Stimulated activated CD4-positive, alpha-beta T cell treated with anti-CD3 and anti-CD28 coated beads, Interleukin-4, amount 100 ng/mL, for 24 hours (primary cell): ENCODE measurements at places on chromosomes 2 and 18.
A peak's percentile ranks its signal among the peaks of the same experiment; 100 is the strongest.

- no peak for DNase-seq
Measured at GRCh38 chr2:16109368-16109820, 169.0 kb downstream of the MYCN start.

- no peak for DNase-seq
Measured at GRCh38 chr18:35284841-35285240, 5.2 kb downstream of the ZSCAN30 start.

- no peak for DNase-seq
Measured at GRCh38 chr2:226934546-226935201, 98.8 kb downstream of the RHBDD1 start.

- no peak for DNase-seq
Measured at GRCh38 chr2:164967361-164967760, 12.0 kb upstream of the SLC38A11 start.

GRCh38 chr2:240033330-240033678 is 3.1 kb upstream of the OR6B2 start:
- DNase-seq, result no peak

- peak; percentile 8 for DNase-seq
Measured at GRCh38 chr18:35005963-35006577, 35.1 kb upstream of the MAPRE2 start.

DNA sequence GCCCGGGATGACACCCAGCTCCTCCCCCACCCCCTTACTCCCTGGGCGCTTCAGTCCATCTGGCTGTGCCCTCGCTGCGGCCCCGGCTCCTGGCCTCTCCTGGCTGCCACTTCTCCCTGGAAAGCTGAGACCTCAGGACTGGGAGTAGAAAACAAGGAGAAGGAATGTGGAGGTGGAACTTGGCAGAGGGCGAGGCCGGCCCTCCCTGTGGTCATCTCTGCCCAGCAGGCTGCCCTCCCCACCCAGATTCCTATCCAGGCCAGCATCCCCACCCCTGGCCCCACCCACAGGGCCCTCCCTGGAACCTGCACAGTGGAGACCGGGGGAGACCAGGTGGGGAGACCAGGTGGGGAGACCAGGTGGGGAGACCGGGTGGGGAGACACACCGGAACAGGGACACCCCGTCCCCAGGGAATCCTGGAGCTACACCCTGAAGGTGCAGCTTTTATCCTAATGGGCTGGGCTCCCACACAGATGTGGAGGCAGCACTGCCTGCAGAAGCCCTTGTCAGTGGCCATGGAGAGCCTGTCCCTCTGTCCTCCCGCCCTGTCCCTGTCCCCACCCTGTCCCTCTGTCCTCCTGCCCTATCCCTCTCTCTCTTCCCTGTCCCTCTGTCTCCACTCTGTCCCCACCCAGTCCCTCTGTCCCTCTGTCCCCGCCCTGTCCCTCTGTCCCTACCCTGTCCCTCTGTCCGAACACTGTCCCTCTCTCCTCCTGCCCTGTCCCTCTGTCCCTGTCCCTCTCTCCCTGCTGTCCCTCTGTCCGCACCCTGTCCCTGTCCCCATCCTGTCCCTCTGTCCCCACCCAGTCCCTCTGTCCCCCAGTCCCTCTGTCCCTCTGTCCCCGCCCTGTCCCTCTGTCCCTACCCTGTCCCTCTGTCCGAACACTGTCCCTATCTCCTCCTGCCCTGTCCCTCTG is 157.1 kb downstream of the PXDN start:
- DNase-seq, result no peak

GRCh38 chr2:26707747-26708146 is 15.2 kb downstream of the KCNK3 start:
- no peak for DNase-seq

DNA sequence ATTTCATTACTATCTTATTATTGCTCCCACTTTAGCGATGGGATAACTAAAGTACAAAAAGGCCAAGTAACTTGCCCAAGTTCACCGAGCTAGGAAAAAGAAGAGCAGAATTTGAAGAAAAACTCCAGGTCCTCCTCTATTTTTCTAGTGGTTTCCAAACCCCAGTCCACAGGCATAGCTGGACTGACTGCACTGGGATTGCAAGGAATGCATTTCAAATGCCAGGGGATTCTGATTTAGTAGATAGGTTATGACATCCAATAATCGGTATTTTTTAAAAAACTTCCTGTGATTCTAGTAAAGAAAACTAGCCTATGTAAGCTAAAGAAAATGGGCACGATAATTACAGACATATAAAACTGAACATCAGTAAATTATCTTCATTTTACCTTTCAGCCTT is 62.7 kb upstream of the GALNT5 start:
- DNase-seq, result no peak

GRCh38 chr18:54052732-54053429 is 171.6 kb downstream of the MBD2 start:
- DNase-seq, result no peak

DNA sequence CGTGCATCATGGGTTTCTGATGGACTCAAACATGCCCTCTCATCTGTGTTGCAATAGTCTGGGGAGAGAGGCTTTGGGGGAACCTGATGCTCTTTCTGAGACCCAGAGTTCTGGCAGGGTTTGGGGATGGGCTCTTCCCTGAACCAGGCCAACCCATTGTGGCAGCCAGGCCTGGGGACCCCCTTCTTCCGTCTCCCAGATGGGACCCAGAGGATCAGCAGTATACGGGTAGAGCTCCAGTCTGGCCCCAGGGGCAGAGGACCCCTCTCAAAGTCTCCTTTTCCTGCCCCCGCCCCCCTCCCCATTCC is 333.7 kb downstream of the DYSF start:
- DNase-seq, result no peak

- DNase-seq, result no peak
Measured at GRCh38 chr2:169426069-169426663, 53.1 kb upstream of the BBS5 start.

GRCh38 chr2:75560768-75561565 is at the start of gene EVA1A:
EVA1A (minus strand) TSS chr2:75560939; CDS start chr2:75518140, 42,799 bp downstream.
- DNase-seq, result no peak

- DNase-seq, result no peak
Measured at GRCh38 chr18:10604182-10604581, 78.4 kb downstream of the NAPG start.

- DNase-seq, result peak; percentile 78
Measured at GRCh38 chr18:45775241-45775676, 50.2 kb upstream of the SIGLEC15 start.

- no peak for DNase-seq
Measured at GRCh38 chr18:49677762-49678413, 116.0 kb downstream of the LIPG start.

GRCh38 chr2:75033516-75033915 is 75.1 kb downstream of the POLE4 start:
- no peak for DNase-seq

DNA sequence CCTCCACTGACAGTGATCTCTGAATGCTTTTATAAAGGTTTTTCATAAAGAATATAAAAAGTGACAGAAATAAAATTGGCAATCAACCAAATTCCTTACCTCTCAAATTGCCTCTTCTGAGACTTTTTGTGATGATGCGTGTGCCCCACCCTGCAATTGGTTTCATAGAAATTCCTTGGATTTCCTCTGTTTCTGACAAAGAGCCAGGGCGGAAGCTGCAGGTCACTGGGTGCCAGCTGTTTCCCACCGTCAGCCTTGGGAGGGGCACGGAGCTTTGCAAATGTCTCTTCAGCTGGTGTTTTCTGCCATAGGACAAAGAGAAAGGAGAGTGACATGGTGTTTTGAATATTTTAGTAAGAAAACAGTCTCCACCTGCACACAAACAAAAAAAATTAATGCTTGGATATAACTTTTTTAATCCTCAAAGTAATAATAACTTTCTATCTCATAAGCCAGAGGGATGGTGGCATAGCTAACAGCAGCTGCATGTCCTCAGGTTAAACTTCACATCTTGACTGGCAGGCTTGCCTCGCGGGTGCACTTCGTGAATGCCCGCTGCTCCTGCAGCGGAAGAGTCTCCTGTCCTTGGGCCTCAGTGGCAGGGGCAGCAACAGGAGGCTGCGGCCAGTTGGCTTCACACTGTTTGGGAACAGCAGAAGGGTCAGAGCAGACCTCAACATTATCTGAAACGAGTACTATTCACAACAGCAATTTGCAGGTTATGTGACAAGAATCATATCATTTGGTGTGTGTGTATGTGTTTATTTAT is 24.7 kb downstream of the AGAP1 start:
- no peak for DNase-seq

GRCh38 chr2:168515502-168515901 is 59.4 kb downstream of the CERS6 start:
- DNase-seq, result no peak

DNA sequence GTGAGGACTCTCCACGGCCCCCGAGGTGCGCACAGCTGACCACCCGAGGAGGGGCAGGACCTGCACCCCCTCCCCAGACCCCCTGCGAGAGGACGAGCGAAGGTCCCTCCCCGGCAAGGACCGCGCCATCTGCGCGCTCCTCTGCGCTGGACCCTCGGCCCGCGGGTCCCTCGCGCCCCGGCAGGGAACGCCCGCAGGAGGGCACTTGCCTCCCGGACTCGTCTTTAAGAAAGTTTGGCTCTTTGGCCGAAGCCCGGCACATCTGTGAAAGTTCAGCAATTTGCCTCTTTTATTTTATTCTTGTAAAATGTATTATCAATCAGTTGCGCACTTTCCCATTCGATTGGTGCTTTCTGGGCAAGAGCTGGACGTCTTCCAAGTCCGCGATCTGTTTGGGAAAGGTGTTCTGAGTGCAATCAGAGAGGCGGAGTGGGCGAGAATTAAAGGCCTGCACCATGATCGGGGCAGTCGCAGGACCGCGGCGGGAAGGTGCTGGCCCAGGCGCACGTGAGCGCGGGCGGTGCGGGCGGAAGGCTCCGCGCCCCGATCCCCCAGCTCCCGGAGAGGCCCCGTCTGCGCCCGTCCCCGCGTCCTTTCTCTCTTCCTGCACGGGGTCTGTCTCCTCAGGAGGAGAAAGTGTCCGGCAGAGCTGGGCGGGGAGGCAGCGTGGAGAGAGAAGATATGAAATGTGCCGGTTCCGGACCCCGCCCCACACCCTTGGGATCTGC is 1.6 kb upstream of the ALKAL2 start:
- no peak for DNase-seq

DNA sequence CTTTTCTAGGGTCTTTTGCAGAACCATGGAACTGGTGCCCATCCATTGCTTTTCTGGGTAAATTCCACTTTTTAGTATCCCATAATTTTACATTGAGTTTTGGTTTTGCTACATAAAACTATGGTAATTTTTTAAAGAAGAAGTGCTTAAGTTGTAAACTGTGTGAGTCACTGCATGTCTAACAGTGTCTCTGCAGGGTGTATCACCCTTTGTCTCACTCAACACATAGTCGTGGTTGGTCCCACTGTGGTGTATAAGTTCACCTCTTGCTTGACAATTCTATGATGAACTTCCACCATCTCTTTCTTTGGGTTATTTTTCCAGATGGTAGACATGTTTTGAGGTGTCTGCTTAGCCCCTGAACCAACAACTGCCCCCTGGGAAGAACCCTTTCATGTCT is 10.5 kb downstream of the SCTR start:
- no peak for DNase-seq

DNA sequence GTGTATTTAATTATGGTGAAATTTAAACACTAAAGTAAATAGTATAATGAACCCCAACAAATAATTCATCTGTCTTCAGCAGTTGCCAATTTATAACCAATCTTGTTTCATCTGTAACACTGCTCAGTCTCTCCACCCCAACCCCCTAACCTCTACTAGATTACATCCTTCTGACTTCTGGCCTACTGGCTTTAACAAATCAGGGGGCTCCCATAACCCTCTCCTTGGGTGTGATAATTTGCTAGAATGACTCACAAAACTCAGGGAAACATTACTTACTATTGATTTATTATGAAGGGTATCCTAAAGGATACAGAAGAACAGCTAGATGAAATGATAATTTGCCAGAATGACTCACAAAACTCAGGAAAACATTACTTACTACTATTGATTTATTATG is 50.7 kb downstream of the PIK3C3 start:
- DNase-seq, result no peak

DNA sequence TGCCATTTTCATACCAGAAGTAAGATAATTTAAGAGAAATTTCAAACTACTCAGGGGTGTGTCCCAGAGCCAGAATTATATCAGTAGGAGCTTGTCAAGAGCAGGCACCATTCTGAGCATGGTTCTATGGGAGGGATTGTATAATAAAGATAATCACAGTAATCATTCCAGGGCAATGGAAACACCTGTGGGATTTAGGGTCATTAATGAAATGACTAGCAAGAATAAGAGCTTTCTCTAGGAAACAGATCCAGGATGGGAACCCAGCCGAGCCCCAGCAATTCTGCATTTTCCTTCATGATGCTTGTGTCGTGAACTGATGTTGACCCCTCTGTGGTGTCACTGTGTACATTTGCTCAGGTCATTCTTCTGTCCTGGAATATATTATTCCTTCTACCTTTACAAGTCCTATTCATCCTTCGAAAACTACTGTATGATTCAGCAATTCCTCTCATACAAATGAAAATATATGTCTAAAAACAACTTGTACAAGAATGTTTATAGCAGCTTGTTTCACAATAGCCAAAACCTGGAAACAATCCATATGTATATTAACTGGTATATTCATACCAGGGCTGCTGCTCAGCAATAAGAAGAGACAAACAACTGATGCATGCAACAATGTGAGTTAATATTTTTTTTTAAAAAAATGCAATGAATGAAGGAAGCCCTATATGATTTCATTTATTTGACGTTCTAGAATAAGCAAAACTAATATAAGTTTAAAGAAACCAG is 687.8 kb upstream of the KLHL29 start:
- no peak for DNase-seq

DNA sequence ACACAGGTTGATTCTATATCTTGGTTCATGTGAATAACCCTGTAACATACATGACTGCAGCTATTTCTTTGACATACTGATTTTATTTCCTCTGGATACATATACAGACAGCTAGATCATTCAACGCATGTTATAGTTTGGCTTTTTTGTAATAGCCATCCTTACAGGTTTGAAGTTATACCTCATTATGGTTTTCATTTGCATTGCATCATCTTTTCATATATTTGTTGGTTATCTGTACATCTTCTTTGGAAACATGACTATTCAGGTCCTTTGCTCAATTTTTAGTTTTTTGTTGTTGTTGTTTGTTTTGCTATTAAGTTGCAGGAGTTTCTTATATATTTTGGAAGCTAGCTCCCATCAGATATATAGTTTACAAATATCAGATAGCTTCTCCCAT is 276.2 kb upstream of the NETO1 start:
- DNase-seq, result no peak

- no peak for DNase-seq
Measured at GRCh38 chr2:28362991-28363521, 29.6 kb upstream of the FOSL2 start.

DNA sequence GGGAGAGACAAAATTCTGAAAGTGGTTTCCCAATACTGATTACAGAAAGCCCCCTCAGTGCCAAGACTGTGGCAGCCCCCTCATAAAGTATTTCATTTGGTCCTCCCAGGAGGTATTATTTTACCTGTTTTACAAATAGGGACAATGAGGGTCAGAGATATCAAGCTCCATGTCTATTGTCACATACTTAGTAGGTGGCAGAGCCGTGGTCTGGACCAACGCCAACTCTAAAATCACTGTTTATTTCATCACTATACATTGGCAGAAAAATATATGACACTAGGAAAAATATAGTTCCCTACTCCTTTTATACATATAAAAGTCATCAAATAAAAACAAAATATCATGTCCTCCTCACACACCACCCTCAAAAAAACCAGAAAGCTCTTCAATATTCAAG is 68.6 kb downstream of the DHRS9 start:
- DNase-seq, result no peak
